ENCODE measurements at places on chromosomes 2 and 18.

DNA sequence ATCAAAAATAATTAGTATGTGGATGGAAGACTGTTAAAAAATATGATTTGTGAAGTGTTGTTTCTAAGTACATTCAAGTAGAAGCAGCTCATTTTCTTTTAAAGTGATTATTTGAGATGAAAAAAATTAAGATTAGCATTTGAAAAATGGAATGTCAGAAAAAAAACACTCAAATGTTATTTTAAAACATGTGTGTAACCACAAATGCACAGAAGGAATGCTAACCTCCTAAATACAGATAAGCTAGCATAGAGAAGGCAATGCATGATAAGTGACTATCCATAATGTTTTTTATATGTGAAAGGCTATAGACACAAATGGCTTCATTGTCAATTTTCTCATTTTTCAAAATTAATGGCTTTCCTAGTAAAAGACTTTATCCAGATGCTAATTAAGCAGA, 198.9 kb downstream of the NYAP2 start:
- DNase-seq, result no peak

- no peak for DNase-seq
These were observed 325.0 kb downstream of the ARL6IP6 start for GRCh38 chr2:153043385-153043784.

- no peak for DNase-seq
These were observed 3.1 kb upstream of the CSRNP3 start for GRCh38 chr2:165466386-165466785.

DNA sequence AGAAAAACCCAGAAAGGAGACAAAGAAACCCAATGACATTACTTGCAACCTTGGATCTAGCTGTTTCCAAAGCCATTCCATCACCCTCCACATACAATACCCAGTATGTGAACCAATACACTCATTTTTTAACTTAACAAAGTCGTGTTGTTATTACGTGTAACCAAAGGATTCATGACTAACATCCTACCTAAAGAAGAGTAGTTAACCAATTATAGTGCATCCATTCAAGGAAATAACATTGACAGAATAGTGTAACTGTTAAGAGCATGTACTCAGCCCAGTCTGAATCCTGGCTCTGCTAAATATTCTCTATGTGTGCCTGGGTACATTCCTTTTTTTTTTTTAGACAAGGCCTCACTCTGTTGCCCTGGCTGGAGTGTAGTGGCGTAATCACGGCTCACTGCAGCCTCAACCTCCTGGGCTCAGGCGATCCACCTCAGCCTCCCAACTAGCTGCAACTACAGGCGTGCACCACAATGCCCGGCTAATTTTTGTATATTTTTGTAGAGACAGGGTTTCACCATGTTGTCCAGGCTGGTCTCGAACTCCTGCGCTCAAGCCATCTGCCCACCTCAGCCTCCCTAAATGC, 9.9 kb downstream of the TLK1 start:
- no peak for DNase-seq

DNA sequence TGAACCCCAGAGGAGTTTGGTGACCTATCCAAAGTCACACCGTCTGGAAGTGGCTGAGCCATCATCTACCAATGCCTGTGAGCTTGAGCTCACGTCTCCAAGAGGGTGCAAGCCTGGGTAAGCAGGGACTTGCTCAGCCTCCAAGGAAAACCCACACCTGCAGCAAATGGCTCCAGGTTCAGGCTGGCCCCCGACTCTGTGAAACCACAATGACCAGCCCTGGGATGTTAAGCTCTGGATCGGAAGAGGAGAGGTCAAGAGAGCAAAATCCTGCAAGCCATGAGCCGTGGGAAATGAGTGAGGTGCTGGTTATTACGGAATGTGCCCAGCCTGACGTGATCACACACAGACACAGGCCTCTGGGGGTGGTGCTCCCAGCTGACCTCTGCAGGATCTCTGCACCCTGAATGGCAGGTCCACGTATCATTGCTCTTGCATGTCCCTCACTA, 94.1 kb upstream of the OTOS start:
- no peak for DNase-seq

All from effector memory CD4-positive, alpha-beta T cell (primary cell).